ENCODE measurements at places on chromosomes 5 and 9.

DNA sequence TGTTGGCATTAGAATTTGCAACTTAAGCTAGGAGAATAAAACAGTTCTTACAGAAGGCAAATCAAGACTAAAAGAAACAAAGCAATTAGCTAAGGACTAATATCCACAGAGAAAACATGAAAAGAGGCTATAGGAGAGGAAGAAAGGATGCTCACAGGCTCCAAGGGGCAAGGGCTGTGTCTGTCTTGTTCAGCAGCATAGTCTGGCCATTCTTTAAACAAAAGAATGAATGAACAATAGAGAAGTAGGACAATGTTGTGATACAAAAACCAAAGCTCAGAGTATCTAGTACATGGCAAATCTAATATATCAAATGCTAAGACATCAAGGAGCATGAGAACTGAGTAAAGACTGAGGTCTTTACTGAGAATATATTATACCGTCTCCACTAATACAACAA, 39.5 kb downstream of the PLPP1 start:
- no peak for DNase-seq

GRCh38 chr9:32395510-32396216, 11.2 kb downstream of the ACO1 start:
- DNase-seq, result no peak

- DNase-seq, result no peak
Observed at GRCh38 chr9:37432020-37432419, 9.5 kb downstream of the GRHPR start.

DNA sequence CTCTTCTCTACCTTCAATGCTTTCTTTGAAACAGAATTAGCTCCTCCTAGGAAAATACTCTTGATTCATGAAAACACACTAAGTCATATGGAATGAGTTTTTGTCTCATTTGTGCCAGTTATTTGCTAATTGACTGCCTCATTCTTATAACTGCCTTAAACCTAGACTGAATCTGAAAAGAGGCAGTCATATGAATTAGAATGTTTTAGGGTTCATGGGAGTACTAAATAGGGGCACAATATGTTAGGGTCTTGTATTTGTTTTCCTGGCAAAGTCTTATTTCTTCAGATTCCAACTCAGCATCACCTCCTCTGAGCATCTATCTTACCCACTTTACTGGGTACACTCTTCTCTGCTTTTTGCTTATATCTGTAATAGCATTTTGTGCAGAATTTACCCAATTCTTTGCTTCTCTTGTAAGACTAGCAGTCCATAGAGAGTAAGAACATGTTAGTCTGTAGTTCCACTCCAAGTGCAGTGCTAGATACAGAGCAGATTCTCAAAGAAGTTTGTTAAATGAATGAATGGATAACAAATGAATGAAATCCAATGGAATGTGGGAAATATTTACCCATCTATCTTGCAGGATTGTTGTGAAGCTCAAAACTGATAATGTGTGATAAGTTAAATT, 43.9 kb upstream of the ALDH1A1 start:
- DNase-seq, result no peak

DNA sequence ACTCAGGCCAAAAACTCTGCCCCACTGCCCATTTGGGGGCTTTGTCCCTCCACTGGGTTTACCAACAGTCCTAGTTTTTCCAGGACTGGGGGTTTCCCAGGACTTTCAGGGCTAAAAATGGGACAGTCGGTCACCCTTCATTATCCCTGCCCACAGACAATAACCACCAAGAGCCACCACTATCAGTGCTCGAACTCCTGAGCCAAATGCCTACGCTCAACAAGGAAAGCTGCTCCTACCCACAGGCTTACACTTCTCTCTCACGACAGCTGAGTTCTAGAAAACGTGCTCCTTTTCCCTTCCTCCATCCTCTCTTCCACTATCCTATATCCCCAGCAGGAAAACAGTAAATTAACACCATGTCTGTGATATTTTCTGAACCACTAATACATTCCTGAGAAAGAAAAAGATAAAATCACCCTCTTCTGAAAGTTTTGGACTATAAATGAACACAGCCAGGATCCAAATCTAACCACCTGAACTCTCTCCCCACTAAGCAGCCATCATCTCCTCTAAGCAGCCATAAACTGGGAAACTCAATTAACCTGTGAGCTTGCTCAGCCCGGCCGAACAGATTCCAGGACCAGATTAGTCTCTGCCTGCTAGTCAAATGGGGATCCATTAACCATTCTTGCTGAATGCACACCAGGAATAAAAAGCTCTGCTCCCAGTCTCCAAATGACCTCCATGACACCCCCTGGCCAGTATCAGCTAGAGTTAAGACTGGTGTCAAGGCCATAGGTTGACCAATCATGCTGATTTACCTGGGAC, 41.8 kb downstream of the KLHL3 start:
- no peak for DNase-seq

DNA sequence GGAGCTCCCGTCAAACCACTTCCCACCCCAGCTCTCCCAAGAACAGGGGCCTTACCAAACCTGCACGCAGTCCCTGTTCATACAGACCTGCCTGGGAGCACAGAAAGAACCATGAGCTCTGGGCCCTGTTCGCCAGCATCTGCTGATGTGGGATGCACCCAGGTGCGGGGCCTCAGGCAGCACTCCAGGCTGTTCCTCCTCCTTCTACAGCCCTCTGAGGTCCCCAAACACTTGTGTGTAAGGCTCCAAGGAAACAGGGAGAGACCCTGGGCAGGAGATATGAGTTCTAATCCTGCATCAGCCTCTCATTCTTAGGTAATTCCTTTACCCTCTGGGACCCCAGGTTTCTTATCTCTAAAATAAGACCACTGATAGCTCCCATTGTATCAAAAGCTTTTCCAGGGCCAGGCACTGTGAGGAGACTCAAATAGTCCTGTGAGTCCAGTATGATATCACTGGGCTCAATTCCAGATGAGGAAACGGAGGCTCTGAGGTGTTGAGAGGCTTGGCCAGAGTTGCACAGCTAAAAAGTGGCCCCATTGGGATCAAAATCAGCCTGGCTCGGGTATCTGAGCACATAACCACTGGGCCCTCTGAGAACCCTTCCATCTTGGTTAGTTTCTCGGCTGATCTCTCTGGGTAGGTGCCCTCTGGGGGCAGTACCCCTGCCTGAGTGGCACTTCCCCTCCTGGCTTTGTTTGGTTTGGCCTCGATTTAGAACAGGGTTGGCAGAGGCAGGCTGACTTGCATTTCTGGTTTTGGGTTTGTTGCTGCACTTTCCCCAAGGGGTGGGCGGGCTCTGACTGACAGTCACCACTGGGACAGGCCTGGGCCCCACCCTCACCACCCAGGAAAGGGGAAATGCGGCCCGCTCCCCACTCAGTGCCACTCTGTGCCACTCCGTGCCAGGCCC, 116.8 kb downstream of the RGS3 start:
- peak; percentile 76 for DNase-seq

GRCh38 chr5:83357621-83358231, 113.8 kb upstream of the VCAN start:
- DNase-seq, result no peak

DNA sequence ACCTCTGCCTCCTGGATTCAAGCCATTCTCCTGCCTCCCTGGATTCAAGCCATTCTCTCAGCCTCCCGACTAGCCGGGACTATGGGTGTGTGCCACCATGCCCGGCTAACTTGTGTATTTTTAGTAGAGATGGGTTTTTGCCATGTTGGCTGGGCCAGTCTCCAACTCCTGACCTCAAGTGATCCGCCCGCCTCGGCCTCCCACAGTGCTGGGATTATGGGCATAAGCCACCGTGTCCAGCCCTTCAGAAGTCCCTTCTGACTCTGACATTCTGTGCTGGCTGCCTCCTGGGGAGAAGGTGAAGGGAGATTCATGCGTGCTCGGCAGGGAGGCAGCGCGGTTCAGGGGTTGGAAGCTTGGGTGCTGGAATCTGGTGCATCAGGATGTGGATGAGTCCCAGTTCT, 28.8 kb downstream of the PRRX2 start:
- no peak for DNase-seq

GRCh38 chr5:168286386-168286785, 5.1 kb upstream of the WWC1 start:
- DNase-seq, result peak; percentile 65

DNA sequence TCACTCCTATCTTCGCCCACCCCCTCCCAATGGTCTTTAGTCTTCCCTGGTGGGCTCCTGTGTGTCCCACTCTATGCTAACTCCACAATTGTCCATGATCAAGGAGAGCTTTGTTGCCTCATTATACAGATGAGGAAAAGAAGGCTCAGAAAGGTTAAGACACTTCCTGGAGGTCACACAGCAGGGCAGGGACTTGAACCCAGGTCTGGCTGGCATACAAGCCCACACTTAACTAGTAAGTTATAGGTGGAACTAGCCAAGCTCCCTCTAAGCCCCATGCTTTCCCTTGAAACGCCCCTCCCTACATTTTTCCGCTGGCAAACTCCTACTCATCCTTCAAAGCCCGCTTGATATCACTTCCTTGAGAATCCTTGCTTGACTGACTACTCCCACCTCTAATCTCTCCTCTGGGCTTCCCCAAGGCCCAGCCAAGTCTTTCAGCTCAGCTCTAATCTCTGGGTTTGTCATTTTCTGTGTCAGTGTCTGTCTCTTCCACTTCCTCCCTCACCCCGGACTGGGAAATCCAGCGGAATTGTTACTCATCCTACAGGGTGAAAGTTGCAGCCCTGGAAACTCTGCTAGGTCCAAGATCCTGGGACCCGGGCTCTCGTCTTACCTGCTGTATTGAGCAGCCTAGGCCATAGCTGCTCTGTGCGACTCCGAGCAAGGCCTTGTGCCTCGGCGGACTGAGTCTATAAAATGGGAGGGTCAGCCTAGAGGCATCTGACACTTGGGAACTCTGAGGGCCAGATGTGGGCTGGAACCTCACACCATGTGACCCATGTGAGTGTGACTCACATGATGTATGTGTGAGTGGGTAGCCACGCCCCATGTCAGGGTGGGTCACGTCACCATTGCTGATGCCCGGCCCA, 144.5 kb downstream of the GAPVD1 start:
- no peak for DNase-seq

DNA sequence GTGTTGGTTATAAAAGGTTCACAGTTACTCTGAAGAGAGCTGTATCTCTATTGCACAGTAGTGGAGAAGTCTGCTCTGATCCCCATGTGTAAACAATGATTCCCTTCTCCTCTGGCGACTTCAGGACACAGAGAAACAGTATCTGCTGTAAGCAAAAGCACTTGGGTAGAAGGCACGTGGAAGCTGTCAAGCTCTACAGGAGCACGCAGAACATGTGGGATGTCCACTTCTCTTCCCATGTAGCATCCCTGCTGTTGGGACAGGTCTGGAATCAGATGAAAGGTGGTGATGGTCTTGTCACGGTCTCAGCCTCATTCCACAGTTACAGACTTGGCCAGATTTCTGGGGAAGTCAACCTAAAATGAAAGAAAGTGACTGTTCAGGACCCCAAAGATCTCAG, 9.4 kb upstream of the MAPK9 start:
- DNase-seq, result no peak

DNA sequence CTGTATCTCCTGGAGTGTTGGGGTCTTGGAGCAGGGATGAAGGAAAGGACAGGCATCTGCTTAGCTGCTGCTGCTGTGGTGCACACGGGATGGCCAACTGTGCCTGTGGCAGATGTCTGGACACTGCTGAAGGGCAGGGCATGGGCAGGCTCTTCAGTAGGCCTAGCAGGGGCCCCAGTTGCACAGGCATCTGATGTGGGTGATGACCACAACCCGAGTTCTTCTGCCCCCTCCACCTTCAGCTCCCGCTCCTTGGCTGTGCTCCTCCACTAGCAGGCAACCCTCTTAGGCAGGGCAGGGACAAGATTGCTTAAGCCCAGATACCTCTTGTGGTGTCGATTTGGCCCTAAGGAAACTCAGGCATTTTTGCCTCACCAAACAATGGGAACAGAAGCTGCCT, 9.0 kb upstream of the MEGF10 start:
- DNase-seq, result no peak

GRCh38 chr5:79448336-79448735, 65.6 kb downstream of the HOMER1 start:
- no peak for DNase-seq

- peak; percentile 72 for DNase-seq
Observed at GRCh38 chr9:99807276-99807852, 14.3 kb upstream of the NR4A3 start.

- no peak for DNase-seq
Observed at GRCh38 chr5:173056783-173057061, 570 bp downstream of the CREBRF start.

- DNase-seq, result no peak
Observed at GRCh38 chr9:72154468-72155285, 5.4 kb downstream of the GDA start.

GRCh38 chr5:11048760-11049159, 287.7 kb upstream of the DAP start:
- no peak for DNase-seq

DNA sequence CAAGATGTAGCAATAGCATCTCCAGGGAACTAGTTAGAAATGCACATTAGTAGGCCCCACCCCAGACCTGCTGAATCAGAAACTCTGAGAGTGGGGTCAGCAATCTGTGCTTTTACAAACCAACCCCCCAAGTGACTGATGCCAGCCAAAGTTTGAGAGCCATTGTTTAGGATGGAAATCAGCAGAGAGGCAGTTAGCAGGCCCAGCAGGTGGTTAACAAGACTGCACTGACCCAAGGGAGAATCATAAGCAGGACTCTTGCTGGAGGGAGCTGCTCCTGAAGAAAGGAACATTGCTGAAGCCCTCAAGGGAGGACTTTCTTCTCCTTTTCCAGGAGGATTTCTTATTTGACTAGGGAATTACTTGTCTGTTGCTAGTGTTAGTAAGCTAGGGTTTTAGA, 74.2 kb upstream of the SLC12A2 start:
- DNase-seq, result no peak

- no peak for DNase-seq
Observed at GRCh38 chr9:92738661-92739081, 26.0 kb downstream of the BICD2 start.

DNA sequence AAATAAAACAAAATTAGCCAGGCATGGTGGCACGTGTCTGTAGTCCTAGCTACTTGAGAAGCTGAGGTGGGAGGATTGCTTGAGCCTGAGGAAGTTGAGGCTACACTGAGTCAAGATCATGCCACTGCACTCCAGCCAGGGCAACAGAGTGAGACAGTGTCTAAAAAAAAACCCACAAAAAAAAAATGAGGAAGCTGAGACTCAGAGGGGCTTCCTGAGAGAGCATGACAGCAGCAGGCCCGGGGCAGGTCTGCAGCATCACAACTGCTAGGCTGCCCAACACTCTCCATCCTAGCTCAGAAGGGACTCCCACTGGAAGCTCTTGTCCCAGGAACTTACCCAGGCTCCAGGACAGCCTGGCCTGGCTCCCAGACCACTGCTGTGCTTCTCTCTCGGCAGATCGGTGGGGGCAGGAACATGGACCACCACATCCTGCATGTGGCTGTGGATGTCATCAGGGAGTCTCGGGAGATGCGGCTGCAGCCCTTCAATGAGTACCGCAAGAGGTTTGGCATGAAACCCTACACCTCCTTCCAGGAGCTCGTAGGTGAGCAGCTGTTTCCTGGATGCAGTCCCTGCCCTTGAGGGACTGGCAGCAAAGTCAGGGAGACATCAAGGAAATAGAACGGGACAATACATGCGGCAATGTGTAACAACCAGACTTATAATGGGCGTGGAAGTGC, 19.1 kb downstream of the PTGS1 start:
- no peak for DNase-seq

- DNase-seq, result no peak
Observed at GRCh38 chr5:96214442-96215197, 218.4 kb downstream of the PCSK1 start.
